ENCODE measurements at places on chromosomes 16 and 17. TPM values are rescaled to one million over a fixed set of nuclear protein-coding genes. Genes with fewer than 3 reads are reported as not detected.
A peak's percentile ranks its signal among the peaks of the same experiment; 100 is the strongest.

Gene HNF1B
- not detected for total RNA-seq

- DNase-seq, result peak; percentile 46
- peaks cover 12% of the 10 kb centered on the region for H3K36me3 ChIP-seq
- no peaks in the 10 kb centered on the region for H3K27me3 ChIP-seq
- H3K27ac ChIP-seq, result peak overlapping the region; percentile 61
- peak overlapping the region; percentile 76 for H3K4me3 ChIP-seq
Observed at GRCh38 chr17:45018848-45019711, 32.4 kb downstream of the DCAKD start.

GRCh38 chr16:71210-71539, 1.3 kb downstream of the RHBDF1 start:
- H3K4me3 ChIP-seq, result peak overlapping the region; percentile 71
- no peaks in the 10 kb centered on the region for H3K27me3 ChIP-seq
- H3K27ac ChIP-seq, result peak overlapping the region; percentile 31
- H3K4me1 ChIP-seq, result peaks cover 17% of the 10 kb centered on the region
- no peaks in the 10 kb centered on the region for H3K36me3 ChIP-seq
- no peak for DNase-seq

DNA sequence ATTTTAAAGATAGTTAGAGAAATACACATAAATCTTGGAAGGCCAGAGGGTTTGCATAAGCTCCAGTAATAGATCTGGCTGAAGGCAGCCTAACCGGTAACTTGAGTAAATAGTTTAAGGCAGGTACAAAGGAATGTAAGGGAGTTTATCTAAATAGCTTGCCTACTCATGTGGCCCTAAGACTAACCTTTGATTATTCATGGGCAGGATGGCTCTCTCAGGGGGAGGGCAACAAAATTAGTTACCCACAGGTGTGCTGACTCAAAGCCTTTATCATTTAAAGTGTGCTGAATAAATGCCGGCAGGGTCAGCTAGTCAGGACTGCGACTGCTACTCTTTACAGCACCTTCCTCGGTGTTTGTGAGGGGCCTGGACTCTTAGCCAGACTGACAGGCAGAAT, 761.3 kb upstream of the KIF2B start:
- H3K27me3 ChIP-seq, result no peaks in the 10 kb centered on the region
- no peaks in the 10 kb centered on the region for H3K36me3 ChIP-seq
- no peak overlapping the region for H3K4me3 ChIP-seq
- no peak for DNase-seq
- H3K27ac ChIP-seq, result no peak overlapping the region

DNA sequence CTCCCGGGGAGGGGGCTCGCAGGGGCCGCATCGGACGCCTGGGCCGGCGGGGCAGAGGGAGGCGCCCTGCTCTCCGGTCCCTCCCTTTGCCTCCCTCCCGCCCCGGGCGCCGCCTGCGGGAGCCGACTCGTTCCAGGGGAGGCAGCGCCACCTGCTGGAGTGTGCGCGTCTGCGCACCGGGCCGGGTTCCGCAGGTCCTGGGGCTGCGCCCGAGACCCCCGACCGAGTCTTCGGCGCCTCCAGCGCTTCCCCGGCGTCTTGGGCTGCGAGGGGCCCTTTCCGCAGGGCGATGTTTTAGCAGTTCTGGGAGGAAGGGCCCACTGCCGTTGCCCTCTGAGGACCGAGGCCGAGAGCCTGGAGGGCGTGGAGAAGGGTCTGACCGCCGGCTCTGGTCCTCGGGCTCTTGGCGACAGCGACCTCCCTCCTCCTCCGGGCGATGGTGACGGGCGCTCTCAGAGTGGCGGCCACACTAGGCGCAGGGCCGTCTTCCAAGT, 106.3 kb downstream of the SEC14L1 start:
- peak overlapping the region; percentile 47 for H3K4me3 ChIP-seq
- peaks cover 18% of the 10 kb centered on the region for H3K27me3 ChIP-seq
- no peaks in the 10 kb centered on the region for H3K36me3 ChIP-seq
- H3K27ac ChIP-seq, result no peak overlapping the region
- H3K4me1 ChIP-seq, result no peaks in the 10 kb centered on the region

DNA sequence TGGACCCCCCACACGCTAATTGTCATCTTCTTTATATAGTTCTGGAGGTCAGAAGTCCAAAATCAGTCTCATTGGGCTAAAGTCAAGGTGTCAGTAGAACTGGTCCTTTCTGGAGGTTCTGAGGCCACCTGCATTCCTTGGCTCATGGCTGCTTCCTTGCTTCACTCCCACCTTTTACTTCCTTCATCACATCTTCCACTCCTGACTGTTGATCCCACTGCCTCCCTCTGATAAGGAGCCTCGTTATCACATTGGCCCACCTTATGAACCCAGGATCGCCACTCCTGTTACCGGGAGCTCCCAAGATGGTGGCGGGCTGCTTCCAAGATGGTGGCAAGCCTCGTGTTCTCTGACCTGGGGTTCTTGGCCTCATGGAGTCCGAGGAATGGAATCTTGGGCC, 83.0 kb downstream of the CDC27 start:
- no peaks in the 10 kb centered on the region for H3K27me3 ChIP-seq
- H3K4me3 ChIP-seq, result no peak overlapping the region
- H3K36me3 ChIP-seq, result no peaks in the 10 kb centered on the region
- H3K27ac ChIP-seq, result no peak overlapping the region
- no peak for DNase-seq
- peaks cover 4% of the 10 kb centered on the region for H3K4me1 ChIP-seq

All from MCF 10A (cell line).